ENCODE measurements at places on chromosomes 12 and 14.

GRCh38 chr14:24312736-24313507, 1.6 kb downstream of the LTB4R start:
- DNase-seq = no peak

- DNase-seq = peak; percentile 19
These were observed 2.1 kb upstream of the PLEK2 start for GRCh38 chr14:67413806-67414769.

- no peak for DNase-seq
These were observed 137.2 kb upstream of the PELI2 start for GRCh38 chr14:55980970-55981369.

GRCh38 chr14:23183158-23183470, 346 bp downstream of the SLC7A8 start:
- DNase-seq = peak; percentile 38

DNA sequence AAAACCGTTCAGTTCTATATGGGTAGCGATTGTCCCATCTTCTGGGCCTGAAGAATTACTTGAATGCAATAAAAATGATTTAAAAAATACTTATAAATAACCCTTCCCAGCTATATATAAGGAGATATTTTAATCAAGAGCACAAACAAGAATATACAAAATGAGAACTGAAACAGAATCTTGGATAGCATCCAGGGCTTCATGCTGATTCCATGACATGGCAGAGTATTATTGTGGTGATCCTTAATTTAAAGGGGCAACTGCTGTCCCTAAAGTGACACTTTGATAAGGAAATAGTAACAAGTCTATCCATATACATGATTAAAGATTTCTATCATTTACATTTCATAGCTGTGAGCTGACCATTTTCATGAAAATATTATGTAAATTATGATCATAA, 18.8 kb downstream of the WBP11 start:
- no peak for DNase-seq

DNA sequence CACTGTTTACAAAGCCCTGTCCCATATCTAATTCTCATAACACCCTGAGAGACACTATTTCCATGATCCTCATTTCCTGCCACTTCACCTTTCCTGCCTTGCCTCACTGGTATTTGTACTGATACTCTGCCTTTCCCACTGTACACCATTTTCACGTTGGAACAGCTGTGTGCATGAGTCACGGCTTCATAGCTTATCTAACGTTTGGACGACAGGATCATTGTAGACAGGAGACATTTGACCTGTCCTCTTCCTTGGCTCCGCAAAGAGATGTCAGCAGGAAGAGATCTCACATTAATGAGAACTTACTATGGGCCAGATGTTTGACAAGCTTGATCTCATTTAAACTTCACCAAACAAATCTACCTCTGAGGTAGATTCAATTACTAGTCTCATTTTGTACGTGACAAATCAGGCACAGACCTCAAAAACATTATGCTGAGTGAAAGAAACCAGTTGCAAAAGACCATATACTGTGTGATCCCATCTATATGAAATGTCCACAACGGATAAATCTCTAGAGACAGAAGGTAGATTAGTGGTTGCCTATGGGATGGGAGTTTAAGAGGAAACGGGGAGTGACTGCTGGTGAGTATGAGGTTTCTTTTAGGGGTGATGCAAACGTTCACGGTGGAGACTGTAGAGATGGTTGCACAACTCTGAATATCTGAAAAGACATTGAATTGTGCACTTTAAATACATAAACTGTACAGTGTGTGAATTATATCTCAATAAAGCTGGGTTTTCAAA, 71.2 kb downstream of the KCNK13 start:
- no peak for DNase-seq

DNA sequence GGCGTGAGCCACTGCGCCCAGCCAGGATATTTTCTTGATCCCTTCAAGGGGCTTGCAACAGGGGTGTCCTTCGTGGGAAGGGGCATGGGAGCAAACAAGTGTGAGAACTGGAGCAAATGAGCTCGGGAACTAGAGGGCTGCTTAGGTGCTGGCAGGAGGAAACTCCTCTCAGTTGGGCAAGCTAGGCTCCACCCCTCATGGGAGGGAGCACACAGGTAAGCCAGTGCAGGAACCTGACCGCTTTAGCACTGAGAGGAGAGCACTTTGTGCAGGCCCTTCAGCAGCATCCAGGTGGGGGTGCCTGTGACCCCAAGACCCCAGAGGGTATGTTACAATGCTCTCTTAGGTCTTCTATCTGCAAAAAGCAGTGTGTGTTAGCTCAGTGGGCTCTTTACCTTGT, 755.4 kb upstream of the MDGA2 start:
- no peak for DNase-seq

All from adipocyte (in vitro differentiated cells).